Lung (tissue), 17 donors: ENCODE measurements at places on chromosomes 5 and 9. TPM values are rescaled to one million over a fixed set of nuclear protein-coding genes. Genes with fewer than 3 reads are reported as not detected.
A peak's percentile ranks its signal among the peaks of the same experiment; 100 is the strongest.

GRCh38 chr5:179184521-179185050 is 124.4 kb downstream of the ZNF354C start:
- no peak for DNase-seq
- H3K27me3 ChIP-seq, result no peaks in the 10 kb centered on the region
- no peaks in the 10 kb centered on the region for H3K36me3 ChIP-seq
- peaks cover 11% of the 10 kb centered on the region for H3K4me1 ChIP-seq

DNA sequence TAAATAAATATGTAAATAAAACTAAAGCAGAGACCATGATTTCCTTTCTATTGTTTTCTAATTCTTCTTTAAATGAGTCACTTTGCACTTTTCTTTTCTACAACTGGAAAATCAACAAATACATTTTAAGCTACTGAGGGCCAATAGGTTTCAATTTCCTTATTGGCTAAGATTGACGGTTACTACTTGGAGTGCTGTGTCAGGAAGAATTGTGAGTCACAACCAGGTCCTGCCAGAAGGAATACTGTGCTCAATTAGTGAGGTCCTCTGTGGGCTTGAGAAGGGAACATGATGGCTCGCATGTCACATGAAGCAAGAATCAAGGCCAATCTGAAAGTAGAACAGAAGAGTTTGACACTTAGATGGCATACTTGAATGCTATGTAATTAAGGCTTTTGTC is 110.8 kb downstream of the HMHB1 start:
- H3K27me3 ChIP-seq, result no peaks in the 10 kb centered on the region
- DNase-seq, result no peak
- H3K27ac ChIP-seq, result no peak overlapping the region
- H3K4me3 ChIP-seq, result no peak overlapping the region
- H3K4me1 ChIP-seq, result no peaks in the 10 kb centered on the region

GRCh38 chr9:131233995-131234394 is 42.3 kb downstream of the FAM78A start:
- no peak for DNase-seq
- no peaks in the 10 kb centered on the region for H3K36me3 ChIP-seq
- H3K4me1 ChIP-seq, result no peaks in the 10 kb centered on the region
- no peak overlapping the region for H3K27ac ChIP-seq
- no peaks in the 10 kb centered on the region for H3K27me3 ChIP-seq
- no peak overlapping the region for H3K4me3 ChIP-seq

DNA sequence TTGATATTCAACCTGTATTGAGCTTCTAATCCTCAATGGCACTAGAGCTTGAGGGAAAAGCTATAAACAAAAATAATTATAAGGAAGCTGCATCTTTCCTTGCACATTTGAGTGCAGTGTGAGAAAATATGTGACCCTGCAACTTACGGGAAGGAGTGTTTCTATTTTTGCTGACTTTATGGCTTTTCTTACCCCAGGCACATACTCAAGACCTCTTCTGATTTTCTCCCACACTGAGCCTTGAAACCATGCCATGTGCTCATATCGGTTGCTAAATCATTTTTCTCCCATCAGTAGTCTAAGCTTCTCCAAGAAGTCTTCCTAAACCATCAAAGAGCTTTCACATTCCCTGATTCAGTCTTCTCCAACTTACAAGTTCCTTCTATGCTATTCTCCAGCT is 91.5 kb downstream of the CDH6 start:
- H3K4me3 ChIP-seq, result no peak overlapping the region
- H3K27me3 ChIP-seq, result no peaks in the 10 kb centered on the region
- H3K27ac ChIP-seq, result no peak overlapping the region
- H3K36me3 ChIP-seq, result no peaks in the 10 kb centered on the region
- H3K4me1 ChIP-seq, result no peaks in the 10 kb centered on the region
- DNase-seq, result peak; percentile 29

- peaks cover 43% of the 10 kb centered on the region for H3K36me3 ChIP-seq
- H3K27me3 ChIP-seq, result no peaks in the 10 kb centered on the region
- DNase-seq, result peak; percentile 87
- H3K27ac ChIP-seq, result peak overlapping the region; percentile 50
- H3K4me1 ChIP-seq, result peaks cover 20% of the 10 kb centered on the region
Observed at GRCh38 chr5:16456103-16456832, 9.3 kb downstream of the ZNF622 start.

The PCDHGC3 gene
- 116 TPM for total RNA-seq

The FOXD4 gene
- 0.34 TPM for total RNA-seq

DNA sequence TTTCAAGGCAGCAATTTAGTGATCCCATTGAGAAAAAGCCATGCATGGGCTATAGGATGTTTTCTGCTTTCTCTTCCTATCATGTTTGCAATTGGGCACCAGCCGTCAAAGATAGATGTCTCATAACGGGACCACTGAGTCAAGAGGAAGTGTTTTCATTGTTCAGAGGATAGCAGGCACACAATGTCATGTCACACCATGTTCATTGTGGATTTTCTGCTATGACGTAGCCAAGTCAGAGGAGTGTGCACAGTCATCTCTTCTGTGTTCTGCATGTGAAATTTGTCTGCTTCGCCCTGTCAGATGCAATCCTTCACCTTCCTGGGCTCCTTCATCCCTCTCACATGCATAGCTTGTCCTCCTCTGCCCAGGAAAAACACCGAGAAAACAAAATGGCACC is 106.0 kb downstream of the CD180 start:
- H3K4me1 ChIP-seq, result peaks cover 5% of the 10 kb centered on the region
- peaks cover 7% of the 10 kb centered on the region for H3K36me3 ChIP-seq
- H3K4me3 ChIP-seq, result no peak overlapping the region
- DNase-seq, result no peak
- H3K27ac ChIP-seq, result no peak overlapping the region

- H3K4me1 ChIP-seq, result no peaks in the 10 kb centered on the region
- no peaks in the 10 kb centered on the region for H3K36me3 ChIP-seq
- no peak overlapping the region for H3K4me3 ChIP-seq
- no peak for DNase-seq
Observed at GRCh38 chr9:99158629-99159028, 53.7 kb downstream of the TGFBR1 start.

DNA sequence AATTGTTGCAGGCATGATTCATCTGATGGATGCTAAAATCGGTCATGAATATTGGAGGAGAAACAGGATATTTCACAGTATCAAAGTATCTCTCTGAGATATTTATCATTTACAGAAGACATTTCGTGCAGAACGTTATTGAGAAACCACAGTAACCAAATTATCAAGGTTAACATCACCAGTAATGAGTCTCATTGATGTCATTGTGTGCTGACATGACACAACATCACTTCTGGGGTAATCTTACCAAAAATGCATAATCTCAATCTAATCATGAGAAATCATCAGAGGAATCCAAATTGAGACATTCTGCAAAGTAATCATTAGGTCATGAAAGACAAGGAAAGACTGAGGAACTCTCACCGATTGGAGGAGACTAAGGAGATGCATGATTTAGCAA is 42.7 kb downstream of the C5orf22 start:
- no peaks in the 10 kb centered on the region for H3K27me3 ChIP-seq
- no peak overlapping the region for H3K27ac ChIP-seq
- no peak overlapping the region for H3K4me3 ChIP-seq
- no peak for DNase-seq
- no peaks in the 10 kb centered on the region for H3K4me1 ChIP-seq

- no peaks in the 10 kb centered on the region for H3K36me3 ChIP-seq
- no peaks in the 10 kb centered on the region for H3K4me1 ChIP-seq
- no peaks in the 10 kb centered on the region for H3K27me3 ChIP-seq
Observed at GRCh38 chr5:107937651-107938355, 267.1 kb upstream of the EFNA5 start.

The ELOVL7 gene
- 4.5 TPM for total RNA-seq

- H3K4me1 ChIP-seq, result no peaks in the 10 kb centered on the region
- DNase-seq, result no peak
- no peak overlapping the region for H3K27ac ChIP-seq
- no peak overlapping the region for H3K4me3 ChIP-seq
- no peaks in the 10 kb centered on the region for H3K36me3 ChIP-seq
Observed at GRCh38 chr5:158414780-158415179, 555.8 kb upstream of the CLINT1 start.

- H3K4me1 ChIP-seq, result peaks cover 50% of the 10 kb centered on the region
- H3K4me3 ChIP-seq, result no peak overlapping the region
- no peaks in the 10 kb centered on the region for H3K36me3 ChIP-seq
- no peaks in the 10 kb centered on the region for H3K27me3 ChIP-seq
- H3K27ac ChIP-seq, result peak overlapping the region; percentile 55
Observed at GRCh38 chr5:142386137-142387023, 61.6 kb upstream of the SPRY4 start.

DNA sequence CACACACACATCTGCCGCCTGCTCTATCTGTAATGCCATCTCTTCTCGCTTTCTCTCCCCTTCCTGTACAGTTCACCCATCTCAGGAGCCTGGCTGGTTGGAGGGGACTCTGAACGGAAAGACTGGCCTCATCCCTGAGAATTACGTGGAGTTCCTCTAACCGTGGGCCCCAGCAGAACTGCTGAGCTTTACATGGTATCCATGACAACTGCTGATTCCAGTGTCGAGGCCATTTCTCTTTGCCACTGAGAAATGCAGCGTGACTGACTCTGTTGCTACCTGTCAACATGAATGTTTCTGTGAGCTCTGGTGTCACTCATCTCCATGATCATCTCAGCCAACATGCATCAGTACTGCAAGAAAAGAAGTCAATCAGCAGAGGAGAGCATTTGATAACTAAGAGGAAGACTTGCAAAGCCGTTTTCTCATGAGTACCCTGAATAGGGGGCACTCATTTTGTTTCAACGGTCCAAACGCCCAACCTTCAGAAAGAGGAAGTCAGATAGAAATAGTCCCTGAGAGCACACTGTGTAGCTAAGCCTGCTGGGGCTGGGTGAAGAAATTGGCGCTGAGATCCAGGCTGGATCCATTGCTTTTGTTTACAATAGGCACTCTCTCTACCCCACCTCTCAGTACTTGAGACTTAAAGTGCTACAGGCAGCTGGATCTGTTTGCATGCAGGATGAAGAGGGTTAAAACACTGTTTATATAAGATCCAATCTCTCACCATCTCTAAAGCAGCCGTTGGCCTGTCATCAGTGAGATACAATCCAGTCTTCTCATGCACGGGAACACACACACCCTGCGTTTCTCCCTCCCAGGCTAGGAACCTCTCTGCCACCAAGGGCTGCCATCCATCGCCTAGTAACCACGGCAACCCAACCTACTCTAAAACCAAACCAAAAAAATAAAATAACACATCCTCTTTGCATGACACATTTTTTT is 180.9 kb downstream of the NR3C1 start:
- peaks cover 15% of the 10 kb centered on the region for H3K4me1 ChIP-seq
- peak; percentile 91 for DNase-seq
- H3K27ac ChIP-seq, result no peak overlapping the region

The PDE4D gene
- total RNA-seq, result 167 TPM

DNA sequence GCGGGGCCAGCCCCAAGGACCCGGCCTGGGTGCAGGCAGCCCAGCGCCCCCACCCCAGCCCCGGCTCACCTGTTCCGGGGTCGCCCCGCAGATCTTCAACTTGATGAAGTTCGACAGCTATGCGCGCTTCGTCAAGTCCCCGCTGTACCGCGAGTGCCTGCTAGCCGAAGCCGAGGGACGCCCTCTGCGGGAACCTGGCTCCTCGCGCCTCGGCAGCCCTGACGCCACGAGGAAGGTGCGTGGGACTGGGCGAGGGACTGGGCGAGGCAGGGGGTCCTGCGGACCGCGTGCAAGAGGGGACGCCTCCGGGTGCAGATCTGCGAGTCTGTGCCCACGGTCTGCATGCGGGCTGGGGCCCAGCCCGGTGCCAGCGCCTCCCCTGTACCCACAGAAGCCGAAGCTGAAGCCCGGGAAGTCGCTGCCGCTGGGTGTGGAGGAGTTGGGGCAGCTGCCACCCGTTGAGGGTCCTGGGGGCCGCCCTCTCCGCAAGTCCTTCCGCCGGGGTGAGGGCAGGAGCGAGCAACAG is 9.7 kb downstream of the RGS14 start:
- DNase-seq, result no peak
- peaks cover 1% of the 10 kb centered on the region for H3K36me3 ChIP-seq
- peaks cover 24% of the 10 kb centered on the region for H3K4me1 ChIP-seq
- H3K27me3 ChIP-seq, result peaks cover 3% of the 10 kb centered on the region
- peak overlapping the region; percentile 33 for H3K4me3 ChIP-seq
- peak overlapping the region; percentile 15 for H3K27ac ChIP-seq

- H3K27ac ChIP-seq, result no peak overlapping the region
- peaks cover 30% of the 10 kb centered on the region for H3K36me3 ChIP-seq
- no peaks in the 10 kb centered on the region for H3K27me3 ChIP-seq
Observed at GRCh38 chr5:140672455-140673186, 755 bp downstream of the DND1 start.

The RIGI gene
- 17.9 TPM for total RNA-seq

The BARHL1 gene
- not detected for total RNA-seq

The JAKMIP2 gene
- 3.8 TPM for total RNA-seq

GRCh38 chr9:127568618-127568970 is 43.5 kb upstream of the STXBP1 start:
- peaks cover 7% of the 10 kb centered on the region for H3K36me3 ChIP-seq
- no peak for DNase-seq
- H3K27ac ChIP-seq, result peak overlapping the region; percentile 76
- H3K4me1 ChIP-seq, result peaks cover 28% of the 10 kb centered on the region
- H3K27me3 ChIP-seq, result no peaks in the 10 kb centered on the region

DNA sequence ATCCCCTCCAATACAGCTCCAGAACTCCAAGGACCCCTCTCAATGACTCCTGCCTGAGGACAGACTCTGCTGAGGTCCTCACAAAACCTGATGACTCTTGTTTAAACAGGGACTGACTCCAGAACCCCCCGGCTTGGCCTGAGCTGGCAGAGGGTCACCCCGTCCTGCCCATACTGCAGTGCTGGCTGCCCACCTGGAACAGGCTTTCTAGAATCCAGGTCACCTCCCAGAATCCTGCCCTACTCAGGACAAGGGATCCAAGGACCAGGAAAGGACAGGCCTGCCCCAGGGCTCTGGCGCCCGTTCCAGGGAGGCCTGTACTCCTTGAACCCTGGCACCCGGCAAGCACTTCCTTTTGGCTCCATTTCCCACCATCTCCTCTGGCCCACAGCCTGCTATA is 22.2 kb downstream of the RALGDS start:
- no peak overlapping the region for H3K4me3 ChIP-seq
- H3K4me1 ChIP-seq, result no peaks in the 10 kb centered on the region
- DNase-seq, result no peak
- H3K36me3 ChIP-seq, result peaks cover 59% of the 10 kb centered on the region
- H3K27ac ChIP-seq, result no peak overlapping the region

- H3K36me3 ChIP-seq, result no peaks in the 10 kb centered on the region
- H3K4me1 ChIP-seq, result peaks cover 17% of the 10 kb centered on the region
- H3K27ac ChIP-seq, result peak overlapping the region; percentile 70
- DNase-seq, result no peak
- no peak overlapping the region for H3K4me3 ChIP-seq
Observed at GRCh38 chr9:93464395-93464794, 11.0 kb upstream of the FAM120AOS start.

GRCh38 chr5:134092875-134093274 is 21.6 kb upstream of the TCF7 start:
- no peak overlapping the region for H3K4me3 ChIP-seq
- no peaks in the 10 kb centered on the region for H3K36me3 ChIP-seq
- no peaks in the 10 kb centered on the region for H3K27me3 ChIP-seq
- DNase-seq, result no peak
- H3K27ac ChIP-seq, result no peak overlapping the region
- H3K4me1 ChIP-seq, result no peaks in the 10 kb centered on the region

- no peaks in the 10 kb centered on the region for H3K4me1 ChIP-seq
- DNase-seq, result no peak
- no peaks in the 10 kb centered on the region for H3K27me3 ChIP-seq
- no peak overlapping the region for H3K27ac ChIP-seq
Observed at GRCh38 chr5:95070453-95070852, 214.4 kb downstream of the MCTP1 start.

GRCh38 chr9:108478431-108479332 is 377.1 kb downstream of the ACTL7B start:
- no peaks in the 10 kb centered on the region for H3K36me3 ChIP-seq
- DNase-seq, result no peak
- H3K4me1 ChIP-seq, result no peaks in the 10 kb centered on the region
- no peak overlapping the region for H3K27ac ChIP-seq
